ENCODE measurements at places on chromosomes 2 and 18.

DNA sequence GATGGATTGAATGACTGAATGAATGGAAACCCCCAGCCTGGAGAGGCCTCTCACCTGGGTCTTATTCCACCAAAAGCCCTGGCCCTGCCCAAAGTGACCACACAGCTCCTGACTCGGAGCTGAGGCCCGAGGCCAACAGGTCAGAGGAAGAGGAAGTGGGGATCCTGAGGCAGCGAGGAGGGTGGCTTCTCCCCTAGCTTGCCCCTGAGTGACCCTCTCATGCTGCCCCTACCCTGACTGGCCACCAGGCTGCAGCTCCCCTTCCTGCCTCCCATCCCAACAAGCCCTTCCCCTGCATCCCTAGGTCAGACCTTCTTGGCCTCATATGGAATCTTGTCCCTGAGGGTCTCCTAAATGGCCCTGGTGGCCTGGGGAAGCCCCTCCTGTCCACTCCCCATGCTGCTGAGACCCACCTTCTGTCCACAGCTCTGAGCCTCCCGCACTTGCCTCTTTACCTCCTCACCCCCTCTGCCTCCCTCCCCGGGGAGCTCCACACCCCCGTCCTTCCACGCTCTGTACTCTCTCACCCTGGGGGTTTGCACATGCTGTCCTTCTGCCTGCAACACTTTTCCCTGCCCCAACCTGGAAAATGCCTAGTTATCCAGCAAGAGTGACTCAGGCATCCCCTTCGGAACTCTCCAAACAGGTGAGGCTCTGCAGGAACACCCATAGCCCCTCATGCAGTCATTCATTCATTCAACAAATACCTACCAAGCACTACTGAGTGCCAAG is 134.8 kb upstream of the HDAC4 start:
- H3K27me3 ChIP-seq, result no peaks in the 10 kb centered on the region
- no peak overlapping the region for H3K27ac ChIP-seq
- no peak overlapping the region for H3K4me3 ChIP-seq
- no peaks in the 10 kb centered on the region for H3K4me1 ChIP-seq

DNA sequence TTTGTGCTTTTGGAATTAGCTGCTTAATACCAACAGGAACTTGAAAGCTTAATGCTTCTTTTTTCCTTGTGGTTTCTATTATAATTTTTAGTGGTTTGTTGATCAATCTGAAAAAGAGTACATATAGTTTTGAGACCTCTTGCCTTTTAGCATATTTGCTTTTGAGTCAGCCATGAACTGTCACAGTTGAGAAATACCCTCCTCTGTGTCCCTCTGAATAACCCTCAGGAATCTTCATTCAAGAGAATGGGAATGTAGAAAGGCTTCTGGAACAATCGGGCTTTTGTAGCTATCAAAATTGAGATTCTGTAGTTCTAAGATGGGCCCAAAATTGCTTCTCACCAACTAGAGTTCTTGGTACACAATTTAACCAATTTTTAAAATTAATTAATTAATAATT is 451.1 kb upstream of the TRIB2 start:
- no peaks in the 10 kb centered on the region for H3K36me3 ChIP-seq
- H3K4me3 ChIP-seq, result no peak overlapping the region
- no peak for DNase-seq
- H3K27me3 ChIP-seq, result no peaks in the 10 kb centered on the region

GRCh38 chr18:80204142-80204541 is 43.2 kb downstream of the PARD6G start:
- H3K27me3 ChIP-seq, result no peaks in the 10 kb centered on the region
- H3K4me1 ChIP-seq, result no peaks in the 10 kb centered on the region
- H3K36me3 ChIP-seq, result no peaks in the 10 kb centered on the region
- no peak for DNase-seq

- no peaks in the 10 kb centered on the region for H3K27me3 ChIP-seq
- H3K27ac ChIP-seq, result no peak overlapping the region
- no peak overlapping the region for H3K4me3 ChIP-seq
- no peaks in the 10 kb centered on the region for H3K4me1 ChIP-seq
- peak; percentile 33 for DNase-seq
These were observed 1387.2 kb downstream of the SUCLG1 start for GRCh38 chr2:83071914-83072313.

DNA sequence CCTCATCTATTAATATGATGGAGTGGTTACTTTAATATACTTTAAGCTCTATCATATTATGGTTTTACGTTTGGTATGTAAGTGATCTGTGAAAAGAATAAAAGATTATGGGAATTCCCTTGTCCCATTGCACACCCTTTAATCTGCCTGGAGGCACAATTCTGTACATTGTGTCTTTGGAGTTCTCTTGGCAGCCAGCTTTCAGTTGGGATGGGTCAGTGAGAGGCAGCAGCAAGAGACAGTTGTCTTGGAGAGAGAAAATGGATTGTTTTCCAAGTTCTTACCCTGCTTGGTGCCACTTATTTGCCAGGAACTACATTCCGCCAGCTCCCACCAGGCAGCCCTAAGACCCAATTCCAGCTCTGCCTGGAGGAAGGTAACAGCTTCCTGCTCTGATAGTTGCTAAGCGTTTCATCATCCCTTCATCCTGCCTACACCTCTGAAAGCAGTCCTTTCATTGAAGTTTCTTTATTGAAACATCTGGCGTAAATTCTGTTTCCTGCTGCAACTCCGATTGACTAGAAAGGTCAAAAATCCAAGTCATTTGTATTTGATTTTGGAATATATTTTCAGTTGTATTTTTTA is 365.2 kb downstream of the AKAIN1 start:
- no peaks in the 10 kb centered on the region for H3K36me3 ChIP-seq
- peak; percentile 89 for DNase-seq
- no peaks in the 10 kb centered on the region for H3K27me3 ChIP-seq
- H3K4me1 ChIP-seq, result no peaks in the 10 kb centered on the region
- no peak overlapping the region for H3K4me3 ChIP-seq
- no peak overlapping the region for H3K27ac ChIP-seq

DNA sequence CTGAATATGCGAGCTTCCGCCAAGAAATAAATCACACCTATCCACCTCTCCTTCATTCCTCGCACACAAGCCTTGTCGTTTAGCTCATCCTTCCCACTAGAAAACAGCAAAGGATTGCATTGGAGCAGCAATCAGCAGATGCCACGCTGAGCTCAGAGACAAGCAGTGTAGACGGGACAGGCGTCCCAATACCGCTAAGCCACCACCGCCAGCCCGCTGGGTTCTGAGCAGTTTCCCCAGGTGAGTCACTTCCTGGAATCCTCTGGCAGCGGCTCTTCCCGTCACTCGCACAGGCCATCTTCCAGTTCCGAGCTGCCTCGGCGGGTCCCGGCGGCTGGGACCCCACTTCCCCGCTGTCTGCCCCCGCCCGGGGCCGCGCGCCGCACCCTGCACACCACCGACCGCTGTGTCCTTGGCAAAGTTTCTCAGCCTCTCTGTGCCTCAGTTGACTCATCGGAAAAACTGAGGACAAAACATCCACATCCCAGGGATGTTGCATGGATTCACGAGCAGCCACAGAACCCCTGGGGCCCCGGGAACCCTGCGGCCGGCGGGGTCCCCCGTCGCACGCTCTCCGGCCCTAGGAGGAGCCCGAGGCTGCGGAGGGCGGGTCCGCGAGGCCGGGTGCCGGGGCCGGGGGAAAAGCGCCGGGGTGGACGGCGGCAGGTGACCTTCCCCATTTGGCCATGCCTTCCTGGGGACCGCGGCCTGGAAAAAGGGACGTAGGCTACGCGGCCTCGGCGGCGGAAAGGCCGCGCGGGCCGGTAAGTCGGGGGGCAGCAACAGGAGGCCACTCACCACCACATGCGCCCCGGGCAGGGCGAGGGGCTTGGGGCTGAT is 573 bp downstream of the KDSR start:
- H3K27ac ChIP-seq, result peak overlapping the region; percentile 54
- peak overlapping the region; percentile 25 for H3K4me3 ChIP-seq
- DNase-seq, result peak; percentile 89
- H3K27me3 ChIP-seq, result no peaks in the 10 kb centered on the region
- peaks cover 2% of the 10 kb centered on the region for H3K36me3 ChIP-seq

GRCh38 chr2:209638346-209638745 is 133.3 kb upstream of the UNC80 start:
- no peak overlapping the region for H3K4me3 ChIP-seq
- no peaks in the 10 kb centered on the region for H3K36me3 ChIP-seq
- H3K27ac ChIP-seq, result no peak overlapping the region
- H3K27me3 ChIP-seq, result no peaks in the 10 kb centered on the region
- DNase-seq, result no peak

- H3K4me3 ChIP-seq, result no peak overlapping the region
- H3K4me1 ChIP-seq, result no peaks in the 10 kb centered on the region
- no peaks in the 10 kb centered on the region for H3K27me3 ChIP-seq
- no peak for DNase-seq
- no peak overlapping the region for H3K27ac ChIP-seq
These were observed 12.6 kb upstream of the CHN1 start for GRCh38 chr2:175017618-175018414.

- DNase-seq, result no peak
- H3K4me1 ChIP-seq, result peaks cover 7% of the 10 kb centered on the region
- H3K27ac ChIP-seq, result no peak overlapping the region
- peak overlapping the region; percentile 52 for H3K4me3 ChIP-seq
- H3K36me3 ChIP-seq, result no peaks in the 10 kb centered on the region
These were observed 800 bp upstream of the RALB start for GRCh38 chr2:120251880-120252224.

GRCh38 chr2:119699016-119699606 is 20.1 kb downstream of the TMEM177 start:
- H3K36me3 ChIP-seq, result no peaks in the 10 kb centered on the region
- no peak overlapping the region for H3K27ac ChIP-seq
- peaks cover 2% of the 10 kb centered on the region for H3K4me1 ChIP-seq
- DNase-seq, result no peak

GRCh38 chr2:39093218-39093898 is 27.5 kb downstream of the SOS1 start:
- DNase-seq, result peak; percentile 75
- no peaks in the 10 kb centered on the region for H3K36me3 ChIP-seq
- no peak overlapping the region for H3K4me3 ChIP-seq
- no peak overlapping the region for H3K27ac ChIP-seq
- no peaks in the 10 kb centered on the region for H3K27me3 ChIP-seq

GRCh38 chr18:79899609-79900445 is 51.6 kb downstream of the SLC66A2 start:
- no peaks in the 10 kb centered on the region for H3K36me3 ChIP-seq
- no peak overlapping the region for H3K27ac ChIP-seq
- no peak overlapping the region for H3K4me3 ChIP-seq

DNA sequence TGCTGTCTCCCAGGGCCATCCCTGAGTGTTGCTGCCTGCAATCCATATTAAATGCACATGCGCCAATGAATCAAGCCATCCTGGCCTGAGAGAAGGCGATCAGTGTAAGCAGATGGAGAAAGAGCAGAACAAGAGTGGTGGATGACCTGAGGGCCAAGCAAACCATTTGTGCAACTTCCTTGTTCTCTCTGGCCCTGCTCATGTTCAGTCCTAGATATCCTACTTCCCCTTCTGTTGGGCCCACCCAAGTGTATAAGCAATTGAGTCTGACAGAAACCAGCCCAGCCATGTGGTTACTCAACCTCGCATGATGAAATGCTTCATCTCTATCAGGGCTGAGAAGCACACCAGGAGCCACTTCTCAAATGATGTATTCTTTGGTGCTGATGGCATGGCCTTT is 383.1 kb upstream of the ID2 start:
- H3K36me3 ChIP-seq, result no peaks in the 10 kb centered on the region
- no peaks in the 10 kb centered on the region for H3K27me3 ChIP-seq
- no peak for DNase-seq
- no peak overlapping the region for H3K27ac ChIP-seq
- H3K4me1 ChIP-seq, result no peaks in the 10 kb centered on the region

- H3K27ac ChIP-seq, result no peak overlapping the region
- no peaks in the 10 kb centered on the region for H3K27me3 ChIP-seq
- H3K36me3 ChIP-seq, result no peaks in the 10 kb centered on the region
- DNase-seq, result no peak
These were observed 92.1 kb upstream of the CREB1 start for GRCh38 chr2:207437524-207438143.

DNA sequence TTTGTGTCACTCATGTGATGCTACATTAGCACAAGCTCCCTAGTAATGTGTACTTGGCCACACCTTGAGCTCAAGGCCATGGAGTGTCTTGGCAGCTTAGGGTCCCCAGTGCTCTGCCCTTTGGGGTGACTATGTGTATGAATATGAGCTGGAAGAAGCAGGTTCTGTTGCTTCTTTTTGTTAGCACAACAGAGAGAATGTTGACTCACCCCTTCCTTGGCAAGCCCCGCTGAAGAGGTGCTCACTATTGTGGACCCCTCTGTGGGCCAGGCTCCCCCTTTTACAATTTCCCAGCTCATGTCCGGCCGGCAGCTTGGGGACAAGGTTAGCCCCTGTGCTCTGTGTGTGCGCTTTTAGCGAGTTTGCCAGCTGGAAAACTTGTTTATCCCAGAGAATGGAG is 48.1 kb downstream of the DGKD start:
- no peak overlapping the region for H3K27ac ChIP-seq
- H3K27me3 ChIP-seq, result no peaks in the 10 kb centered on the region
- H3K4me1 ChIP-seq, result peaks cover 2% of the 10 kb centered on the region
- DNase-seq, result no peak
- no peaks in the 10 kb centered on the region for H3K36me3 ChIP-seq
- H3K4me3 ChIP-seq, result no peak overlapping the region

- no peak overlapping the region for H3K27ac ChIP-seq
- H3K4me1 ChIP-seq, result no peaks in the 10 kb centered on the region
- no peak overlapping the region for H3K4me3 ChIP-seq
- DNase-seq, result no peak
- no peaks in the 10 kb centered on the region for H3K27me3 ChIP-seq
These were observed 40.6 kb upstream of the RIOK3 start for GRCh38 chr18:23412351-23412964.

DNA sequence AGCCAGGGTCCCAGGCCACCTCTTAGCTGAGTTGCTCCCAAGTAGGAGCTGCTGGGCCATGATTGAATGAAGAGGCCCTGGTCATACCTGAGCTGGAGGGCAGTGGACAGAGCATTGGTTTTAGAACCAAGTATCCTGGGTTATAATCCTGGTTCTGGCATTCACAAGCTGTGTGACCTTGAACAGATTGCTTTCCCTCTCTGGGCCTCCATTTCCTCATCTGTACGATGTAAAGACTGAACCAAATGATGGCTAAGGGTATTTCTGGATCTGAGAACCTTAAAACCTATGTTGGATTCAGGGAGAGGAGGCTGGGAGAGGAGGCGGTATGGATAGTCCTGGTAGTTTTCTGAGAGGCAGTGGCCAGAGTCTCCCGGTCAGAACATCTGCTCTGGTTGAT is 31.0 kb downstream of the KCNK3 start:
- DNase-seq, result no peak
- H3K27ac ChIP-seq, result no peak overlapping the region
- no peak overlapping the region for H3K4me3 ChIP-seq
- H3K27me3 ChIP-seq, result no peaks in the 10 kb centered on the region
- no peaks in the 10 kb centered on the region for H3K4me1 ChIP-seq
- no peaks in the 10 kb centered on the region for H3K36me3 ChIP-seq

GRCh38 chr2:69213201-69213600 is 173.8 kb downstream of the GFPT1 start:
- no peaks in the 10 kb centered on the region for H3K36me3 ChIP-seq
- H3K27me3 ChIP-seq, result no peaks in the 10 kb centered on the region
- DNase-seq, result no peak
- H3K4me1 ChIP-seq, result peaks cover 5% of the 10 kb centered on the region
- H3K4me3 ChIP-seq, result no peak overlapping the region

GRCh38 chr18:56823986-56824565 is 172.9 kb downstream of the WDR7 start:
- no peaks in the 10 kb centered on the region for H3K27me3 ChIP-seq
- no peak overlapping the region for H3K4me3 ChIP-seq
- H3K4me1 ChIP-seq, result no peaks in the 10 kb centered on the region
- no peaks in the 10 kb centered on the region for H3K36me3 ChIP-seq
- peak; percentile 18 for DNase-seq

GRCh38 chr18:48472610-48473009 is 63.4 kb upstream of the ZBTB7C start:
- H3K27ac ChIP-seq, result no peak overlapping the region
- H3K4me1 ChIP-seq, result no peaks in the 10 kb centered on the region
- no peaks in the 10 kb centered on the region for H3K27me3 ChIP-seq
- no peak overlapping the region for H3K4me3 ChIP-seq
- DNase-seq, result no peak
